GM04503 (cell line): ENCODE measurements at places on chromosomes 11 and 22.
A peak's percentile ranks its signal among the peaks of the same experiment; 100 is the strongest.

DNA sequence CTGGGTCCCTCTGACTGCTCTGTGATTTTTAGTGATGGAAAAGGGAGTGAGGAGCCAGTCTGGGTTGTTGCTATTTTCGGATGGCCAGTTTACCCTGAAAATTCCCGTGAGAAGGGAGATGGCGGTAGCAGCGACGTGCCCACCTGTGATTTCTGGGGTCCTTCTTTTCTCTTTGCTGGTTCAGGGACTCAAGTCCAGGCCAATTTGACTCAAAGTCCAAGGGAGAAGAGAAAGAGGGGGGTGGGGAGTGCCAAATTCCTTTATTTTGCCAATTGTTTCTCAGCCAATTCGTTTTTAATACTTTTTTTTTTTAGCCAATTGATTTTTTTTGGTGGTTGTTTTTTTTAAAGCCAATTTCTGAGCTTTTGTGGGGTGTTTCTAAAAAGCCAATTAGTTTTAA lies 6.9 kb downstream of the IGF2 start:
- no peak for DNase-seq

DNA sequence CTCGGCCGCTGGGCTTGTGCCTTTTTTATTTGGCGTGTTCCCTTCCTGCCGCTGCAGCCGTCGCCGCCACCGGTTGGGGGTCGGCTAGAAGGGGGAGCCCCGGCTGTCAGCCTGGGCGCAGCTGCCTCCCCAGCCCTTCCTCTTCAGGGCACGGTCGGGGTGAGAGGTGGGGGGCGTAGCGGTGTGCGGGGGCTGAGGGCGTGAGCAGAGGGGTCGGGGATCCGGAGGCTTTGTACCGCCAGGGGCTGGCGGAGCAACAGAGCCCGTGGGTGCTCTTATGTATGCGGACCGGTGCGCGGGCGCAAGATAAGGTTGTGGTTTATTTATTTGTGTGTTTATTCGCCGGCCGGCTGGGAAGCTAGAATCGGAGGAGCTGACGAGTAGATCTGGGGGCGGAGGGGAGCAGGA lies 477 bp downstream of the ZBTB16 start:
- no peak for DNase-seq

- DNase-seq: no peak
Measured at GRCh38 chr22:29946220-29946619, 63.2 kb downstream of the MTMR3 start.

- DNase-seq: no peak
Measured at GRCh38 chr22:49693848-49694247, 133.8 kb downstream of the BRD1 start.

DNA sequence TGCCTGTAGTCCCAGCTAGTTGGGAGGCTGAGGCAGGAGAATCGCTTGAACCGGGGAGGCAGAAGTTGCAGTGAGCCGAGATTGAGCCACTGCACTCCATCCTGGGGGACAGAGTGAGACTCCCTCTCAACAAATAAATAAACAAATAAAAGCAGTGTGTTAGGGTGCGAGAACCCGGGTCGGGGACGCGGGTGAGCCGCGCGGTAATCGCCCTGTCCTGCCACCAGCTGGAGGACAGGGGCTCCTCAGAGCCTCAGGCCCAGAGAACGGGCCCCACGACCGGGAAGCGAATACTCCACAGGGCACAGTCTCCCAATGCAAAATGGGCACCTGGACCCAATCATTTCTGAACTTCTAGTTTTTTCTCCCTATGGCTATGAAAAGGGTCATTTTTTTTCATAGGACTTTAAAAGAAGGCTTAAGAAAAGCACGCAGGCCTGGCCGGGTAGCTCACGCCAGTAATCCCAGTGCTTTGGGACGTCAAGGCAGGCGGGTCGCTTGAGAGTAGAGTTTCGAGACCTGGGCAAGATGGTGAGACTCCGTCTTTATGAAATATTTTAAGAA lies 744 bp upstream of the MCM5 start:
- DNase-seq: no peak

GRCh38 chr22:32572741-32573500 lies 98.3 kb downstream of the FBXO7 start:
- DNase-seq: no peak

- DNase-seq: no peak
Measured at GRCh38 chr11:115085461-115086210, 407.3 kb downstream of the NXPE2 start.

GRCh38 chr11:19380375-19380774 lies 139.6 kb upstream of the E2F8 start:
- peak; percentile 82 for DNase-seq

DNA sequence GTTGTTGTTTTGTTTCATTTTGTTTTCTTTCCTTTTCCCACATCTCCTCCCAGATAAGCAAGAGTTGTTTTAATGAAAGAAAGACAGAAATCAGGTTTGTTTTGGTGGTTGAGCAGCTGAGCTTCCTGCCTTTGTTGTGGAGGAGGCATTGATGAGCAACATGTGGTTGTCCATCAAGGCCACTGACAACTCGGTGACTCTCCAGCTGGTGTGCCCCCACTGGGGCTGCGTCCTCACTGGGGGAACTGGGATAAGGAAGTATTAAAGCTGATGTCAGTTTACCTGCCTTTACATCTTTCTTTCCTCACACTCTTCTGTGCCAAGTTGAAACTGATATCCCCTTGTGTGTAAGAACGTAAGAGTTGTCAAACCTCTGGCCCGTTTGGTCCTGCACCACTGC lies 5.9 kb downstream of the VPS26B start:
- DNase-seq: no peak

GRCh38 chr11:45324459-45324858 lies 38.3 kb upstream of the SYT13 start:
- DNase-seq: no peak

DNA sequence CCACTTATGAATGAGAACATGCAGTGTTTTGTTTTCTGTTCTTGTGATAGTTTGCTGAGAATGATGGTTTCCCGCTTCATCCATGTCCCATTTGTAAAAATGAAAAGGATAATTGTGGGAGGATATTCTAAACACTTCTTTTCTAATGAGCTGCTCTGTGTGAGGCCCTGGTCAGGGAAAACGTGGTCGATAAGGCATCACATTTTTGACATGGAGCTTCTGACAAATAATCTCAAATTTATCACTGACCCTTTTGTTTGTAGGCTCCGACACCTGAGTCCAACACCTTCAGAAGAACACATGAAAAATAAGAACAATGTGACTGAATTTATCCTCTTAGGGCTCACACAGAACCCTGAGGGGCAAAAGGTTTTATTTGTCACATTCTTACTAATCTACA lies at the start of gene OR4A15:
TSS of gene OR4A15 (plus strand) at position 301 of the 400 bp plus-strand sequence. CDS start at position 301, 0 bp downstream.
- DNase-seq: no peak

- no peak for DNase-seq
Measured at GRCh38 chr22:46065691-46066454, 84.5 kb upstream of the PPARA start.

DNA sequence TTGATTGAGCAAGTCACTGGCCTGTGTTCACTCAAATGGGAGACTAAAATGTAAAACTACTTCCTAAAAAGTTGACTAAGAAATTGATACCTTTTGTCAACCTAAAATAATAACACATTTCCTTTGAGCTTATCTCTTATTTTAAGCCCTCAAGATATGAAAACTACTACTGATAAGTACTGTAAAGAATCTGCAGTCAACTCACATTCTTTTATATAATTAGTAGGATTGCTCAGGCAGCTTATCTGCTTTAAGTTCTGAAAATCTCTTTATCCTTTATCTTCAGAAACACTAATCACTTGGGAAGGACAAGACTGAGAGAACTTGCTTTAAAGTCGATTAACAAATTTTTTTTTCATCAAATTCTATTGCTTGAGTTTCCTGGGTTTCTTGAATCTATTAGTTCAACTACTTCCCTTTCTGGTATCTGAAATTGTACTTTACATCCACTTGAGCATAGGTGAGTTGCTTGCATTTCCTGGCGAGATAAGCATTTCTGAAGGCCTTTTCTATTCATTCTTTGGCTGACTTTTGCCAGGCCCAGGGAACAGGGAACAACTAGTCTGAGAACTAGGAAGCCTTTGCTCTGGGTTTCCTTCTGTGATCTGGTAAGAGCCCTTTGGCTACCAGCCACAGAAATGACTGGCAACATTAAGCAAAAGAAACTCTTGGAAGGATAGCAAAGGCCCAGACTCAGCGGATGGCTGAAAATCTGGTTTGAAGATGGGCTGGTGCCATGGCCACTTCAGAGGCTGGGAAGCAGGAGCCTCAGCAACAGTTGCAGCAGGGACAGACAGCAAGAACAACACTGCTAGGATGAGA lies 19.3 kb upstream of the CSRP3 start:
- DNase-seq: no peak

- DNase-seq: no peak
Measured at GRCh38 chr11:65169164-65169641, 830 bp upstream of the SPDYC start.

- no peak for DNase-seq
Measured at GRCh38 chr11:72730737-72731136, 21.5 kb downstream of the ARAP1 start.

DNA sequence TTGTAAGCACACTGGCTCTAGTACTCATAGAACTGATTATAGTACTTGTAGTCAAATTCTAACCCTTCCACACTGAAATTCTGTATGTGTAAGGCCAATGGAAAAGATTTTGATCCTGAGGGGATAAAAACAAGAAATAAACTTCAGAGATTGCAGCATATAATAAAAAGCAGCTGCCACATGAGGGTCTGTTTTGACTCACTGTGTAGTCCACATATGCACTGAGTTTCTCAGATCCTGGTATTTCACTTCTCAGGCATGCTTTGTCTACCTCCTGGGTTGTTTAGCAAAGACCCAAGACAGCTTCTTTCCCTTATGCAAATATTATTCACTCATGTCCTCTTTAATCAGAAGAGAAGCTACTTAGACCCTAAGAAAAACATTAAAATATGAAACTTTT lies 71.1 kb upstream of the SLC5A12 start:
- DNase-seq: no peak

DNA sequence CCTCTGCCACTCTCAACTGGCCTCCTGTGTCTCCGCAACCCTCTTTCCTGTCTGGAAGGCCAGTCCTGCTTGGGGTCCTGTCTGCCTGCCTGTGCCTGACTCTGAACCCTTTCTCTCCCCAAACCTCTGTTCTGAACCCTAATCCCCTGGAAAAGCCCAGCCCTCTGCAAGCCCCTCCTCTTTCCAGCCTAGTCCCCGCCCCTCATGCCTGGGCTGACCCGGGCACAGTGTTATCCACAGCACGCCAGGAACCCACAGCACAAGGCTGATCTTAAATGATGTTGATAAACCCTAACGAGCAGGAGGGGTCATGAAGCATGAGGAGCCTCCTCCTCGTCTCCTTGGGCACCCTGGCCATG lies at the start of gene IFITM10:
TSS of gene IFITM10 (minus strand) at position 115 of the 359 bp plus-strand sequence. CDS start 153 bp downstream, outside the sequence.
- DNase-seq: no peak

DNA sequence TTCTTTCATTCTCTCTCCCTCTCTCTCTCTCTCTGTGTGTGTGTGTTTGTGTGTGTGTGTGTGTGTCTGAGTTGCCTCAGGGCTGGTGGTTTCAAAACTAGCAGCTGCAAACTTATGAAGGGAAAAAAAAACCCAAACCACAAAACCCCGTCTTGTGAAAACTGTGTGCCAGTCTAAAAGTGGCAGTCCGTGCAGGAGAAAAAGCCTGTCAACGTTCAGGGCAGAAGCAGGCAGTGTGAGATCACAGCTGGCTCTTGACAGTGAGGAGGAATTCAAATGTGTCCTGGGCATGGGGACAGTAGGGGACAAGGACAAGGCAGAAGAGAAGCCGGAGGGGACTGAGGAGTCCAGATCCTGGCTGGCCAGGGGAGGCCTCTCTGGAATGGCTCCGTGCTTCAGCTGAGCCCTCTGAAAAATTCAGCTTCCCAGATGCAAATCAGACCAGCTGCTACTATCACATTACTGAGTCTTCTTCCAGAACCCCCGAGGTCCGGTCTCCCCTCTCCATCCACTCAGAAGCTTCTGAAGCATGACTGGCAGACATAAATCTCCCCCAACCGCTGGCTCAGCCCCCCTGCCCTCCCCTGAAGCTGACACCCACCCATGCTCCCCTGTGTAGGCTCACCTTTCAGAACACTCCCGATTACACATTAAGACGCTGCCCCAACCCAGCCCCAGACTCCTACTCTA lies 31.9 kb downstream of the FLI1 start:
- no peak for DNase-seq

DNA sequence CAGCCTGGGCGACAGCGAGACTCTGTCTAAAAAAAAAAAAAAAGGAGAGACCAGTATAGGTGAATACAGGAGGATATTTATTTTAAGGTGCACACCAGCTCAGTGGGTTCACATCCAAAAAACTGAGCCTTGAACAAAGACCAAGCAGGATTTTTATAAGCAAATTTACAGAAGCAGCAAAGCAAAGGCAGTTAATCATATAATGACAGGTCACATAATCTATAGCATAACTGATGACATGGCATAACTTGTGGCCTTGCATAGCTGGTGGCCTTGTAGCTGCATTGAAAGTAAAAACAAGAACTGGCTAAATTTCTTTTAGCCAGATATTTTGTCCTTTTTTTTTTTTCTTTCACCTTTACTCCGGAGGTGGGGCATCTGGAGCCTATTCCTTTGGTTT lies 2.7 kb upstream of the PLAAT3 start:
- DNase-seq: no peak

DNA sequence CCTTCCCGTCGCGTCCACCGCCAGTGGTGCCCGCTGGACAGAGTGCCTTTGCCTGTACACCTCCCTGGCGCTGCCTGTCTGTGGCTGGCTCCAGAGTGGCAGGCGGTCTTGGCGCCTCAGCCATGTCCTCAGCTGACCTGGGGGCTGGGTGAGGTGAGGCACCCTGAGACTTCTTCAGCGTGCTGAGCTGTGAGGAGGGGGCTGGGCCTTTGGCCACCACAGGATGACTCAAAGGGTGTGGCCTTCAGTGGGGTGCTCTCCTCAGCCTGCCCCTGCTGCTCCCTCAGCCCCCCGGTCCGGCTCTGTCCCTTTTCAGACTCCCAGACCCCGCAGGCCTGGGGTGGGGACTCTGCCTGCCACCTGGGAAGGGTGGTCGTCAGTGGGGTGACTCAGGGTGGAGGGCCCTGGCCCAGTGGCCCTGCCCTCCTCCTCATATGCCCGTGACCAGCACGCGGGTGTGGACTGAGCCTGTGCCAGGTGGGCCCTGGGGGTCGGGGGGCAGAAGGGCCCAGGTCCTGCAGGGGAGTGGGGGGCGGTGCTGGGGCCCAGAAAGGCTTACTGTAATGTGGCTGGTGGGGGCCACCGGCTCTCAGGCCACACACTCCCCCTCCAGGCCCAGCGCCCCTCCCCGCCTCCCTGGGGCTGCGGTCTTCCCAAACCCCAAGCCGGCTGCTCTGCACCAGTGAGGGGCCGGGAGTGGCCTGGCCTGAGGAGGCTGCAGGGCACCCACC lies 15.9 kb downstream of the CRELD2 start:
- no peak for DNase-seq

GRCh38 chr22:23696326-23696851 lies 5.6 kb downstream of the RGL4 start:
- DNase-seq: no peak
